ENCODE measurements at places on chromosomes 6 and 20. TPM values are rescaled to one million over a fixed set of nuclear protein-coding genes. Genes with fewer than 3 reads are reported as not detected.

HLA-DQB2 gene
- not detected for total RNA-seq

MRPL14 gene
- total RNA-seq = 70.8 TPM

ZNF512B gene
- 12.4 TPM for total RNA-seq

HCK gene
- 0.08 TPM for total RNA-seq

PIM1 gene
- 17.4 TPM for total RNA-seq

GGTLC1 gene
- total RNA-seq = not detected

HDGFL1 gene
- total RNA-seq = not detected

NINL gene
- 13.9 TPM for total RNA-seq

NOX3 gene
- total RNA-seq = not detected

TNFRSF6B gene
- 0.53 TPM for total RNA-seq

Measured in A549 treated with RU486 at 1 μM for 4 hours (cell line).